ENCODE measurements at places on chromosomes 6 and 20.

DNA sequence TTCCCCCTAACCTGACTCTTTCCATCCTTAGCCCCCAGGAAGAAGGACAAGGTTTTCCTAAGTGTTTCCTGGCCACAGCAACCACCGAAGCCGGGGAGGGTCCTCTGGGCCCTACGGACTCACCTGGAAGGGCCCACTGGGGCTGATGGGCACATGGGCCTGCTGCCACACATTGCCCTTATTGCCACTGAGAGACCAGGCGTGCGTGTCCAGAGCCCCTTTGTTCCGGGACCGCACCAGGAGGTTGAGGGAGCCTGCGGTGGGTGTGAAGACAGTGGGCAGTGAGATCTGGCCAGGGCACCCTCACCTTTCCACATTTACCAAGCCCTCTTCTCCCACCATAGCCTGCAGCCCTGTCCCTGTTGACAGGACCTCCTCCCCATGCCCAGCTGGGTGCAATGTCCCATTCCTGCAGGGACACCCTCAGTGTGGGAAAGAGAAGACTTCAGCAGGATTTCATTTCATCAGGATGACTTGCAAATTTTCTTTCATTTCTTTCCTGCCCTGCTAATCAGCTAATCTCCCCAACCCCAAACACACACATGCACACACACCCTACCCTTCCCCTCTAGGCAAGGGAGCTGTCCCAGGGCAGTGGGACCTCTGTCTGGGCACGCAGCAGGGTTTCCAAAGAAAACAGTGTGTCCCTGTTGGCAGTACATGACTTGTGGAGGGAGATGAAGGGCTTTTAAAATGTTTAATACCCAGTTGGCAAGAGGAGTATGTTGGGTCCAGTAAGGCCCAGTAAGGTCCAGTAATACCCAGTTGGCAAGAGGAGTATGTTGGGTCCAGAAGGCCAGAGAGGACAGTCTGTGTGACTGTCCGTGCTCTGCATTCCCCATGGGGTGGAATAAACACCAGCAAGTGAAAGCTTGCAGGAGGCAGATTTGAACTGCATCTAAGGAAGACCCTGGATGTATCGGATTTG lies 59.0 kb downstream of the MDGA1 start:
- no peak for ATAC-seq

GRCh38 chr6:53165293-53165692 lies 16.7 kb upstream of the GCM1 start:
- no peak for ATAC-seq

GRCh38 chr6:154962753-154963152 lies 32.4 kb upstream of the TIAM2 start:
- ATAC-seq: no peak

GRCh38 chr6:26057899-26058298 lies 29.3 kb upstream of the HFE start:
- no peak for ATAC-seq
